ENCODE measurements at places on chromosomes 3 and 15.

DNA sequence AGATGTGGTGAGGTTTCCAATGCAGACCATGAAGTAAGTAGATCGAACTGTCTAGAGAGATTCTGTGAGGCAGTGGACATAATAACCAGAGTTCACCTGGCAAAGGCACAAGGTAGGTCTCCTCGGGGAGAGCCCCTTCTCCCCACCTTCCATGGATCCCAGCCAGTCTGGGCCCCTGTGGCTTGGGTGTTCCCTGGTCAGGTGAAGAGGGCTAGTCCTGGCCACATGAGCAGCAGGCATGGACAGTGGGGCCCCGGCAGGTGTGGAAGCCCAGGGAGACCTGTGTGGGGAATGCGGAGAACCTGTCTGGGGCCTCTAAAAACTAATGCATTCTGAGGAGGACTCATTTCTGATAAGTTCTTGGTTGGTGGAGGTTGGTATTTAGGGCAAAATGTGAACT lies 241.4 kb upstream of the TRIM42 start:
- DNase-seq = no peak

DNA sequence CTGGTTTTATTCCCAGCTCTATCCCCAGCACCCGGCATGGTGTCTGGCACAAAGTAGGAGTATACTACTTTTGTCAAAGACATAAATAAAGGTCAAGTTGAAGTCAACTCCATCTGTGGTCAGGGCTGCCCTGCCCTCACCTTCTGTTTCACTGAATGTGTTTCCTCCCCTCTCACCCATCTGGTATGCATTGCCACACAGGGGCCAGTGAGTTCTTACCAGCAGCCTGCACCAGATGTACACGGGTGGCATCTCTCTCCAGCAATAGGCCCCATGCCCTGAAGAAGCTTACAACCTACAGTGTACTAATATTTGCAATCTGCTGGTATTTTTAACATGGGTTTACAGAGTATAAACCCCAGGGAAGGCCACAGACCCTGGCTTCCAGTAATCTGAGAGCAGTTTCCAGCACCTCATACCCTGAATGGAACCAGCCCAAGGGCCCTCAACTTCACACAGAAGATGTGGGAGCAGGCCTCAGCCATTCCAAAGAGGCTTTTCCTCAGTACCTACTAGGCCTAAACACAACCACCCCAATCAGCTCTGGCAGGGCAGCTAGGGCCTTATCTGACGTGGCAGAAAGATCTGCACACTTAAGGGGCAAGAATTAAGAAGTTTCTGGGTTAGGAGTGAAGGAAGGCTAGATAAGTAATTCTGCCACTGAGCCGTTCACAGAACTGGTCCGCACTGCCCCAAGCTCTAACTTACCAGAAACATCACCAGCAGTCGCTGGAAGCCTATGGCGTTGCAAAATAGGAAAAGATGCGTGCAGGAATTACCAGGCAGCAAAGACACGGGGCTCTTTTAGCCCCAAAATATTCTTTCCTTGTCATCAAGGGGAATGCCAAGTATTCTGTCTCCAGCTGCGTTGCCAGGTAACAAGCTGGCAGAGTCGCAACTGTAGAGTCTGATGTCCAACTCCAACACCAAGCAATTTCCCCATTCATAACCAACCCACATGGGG lies 2.1 kb downstream of the IDH2 start:
- DNase-seq = no peak

DNA sequence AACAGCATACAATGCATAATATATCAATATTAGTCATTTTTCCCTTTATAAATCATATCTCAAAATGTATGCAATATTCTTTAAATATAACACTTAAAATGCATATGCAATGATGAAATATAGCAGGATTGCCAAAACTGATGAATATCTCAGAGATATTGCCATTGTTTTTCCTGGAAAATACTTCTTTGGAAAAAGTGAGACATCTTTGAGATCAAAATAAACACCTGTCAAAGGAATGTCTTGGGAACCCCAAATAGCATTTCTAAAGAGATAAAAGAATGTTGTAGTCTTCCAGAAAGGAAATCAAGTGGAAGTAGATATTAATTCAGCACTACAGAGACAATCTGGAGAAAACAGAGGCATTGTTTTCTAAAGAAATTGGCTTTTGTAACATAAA lies 457.8 kb upstream of the UBE2E2 start:
- DNase-seq = no peak

GRCh38 chr3:25831578-25831977 lies 41.7 kb downstream of the OXSM start:
- no peak for DNase-seq

DNA sequence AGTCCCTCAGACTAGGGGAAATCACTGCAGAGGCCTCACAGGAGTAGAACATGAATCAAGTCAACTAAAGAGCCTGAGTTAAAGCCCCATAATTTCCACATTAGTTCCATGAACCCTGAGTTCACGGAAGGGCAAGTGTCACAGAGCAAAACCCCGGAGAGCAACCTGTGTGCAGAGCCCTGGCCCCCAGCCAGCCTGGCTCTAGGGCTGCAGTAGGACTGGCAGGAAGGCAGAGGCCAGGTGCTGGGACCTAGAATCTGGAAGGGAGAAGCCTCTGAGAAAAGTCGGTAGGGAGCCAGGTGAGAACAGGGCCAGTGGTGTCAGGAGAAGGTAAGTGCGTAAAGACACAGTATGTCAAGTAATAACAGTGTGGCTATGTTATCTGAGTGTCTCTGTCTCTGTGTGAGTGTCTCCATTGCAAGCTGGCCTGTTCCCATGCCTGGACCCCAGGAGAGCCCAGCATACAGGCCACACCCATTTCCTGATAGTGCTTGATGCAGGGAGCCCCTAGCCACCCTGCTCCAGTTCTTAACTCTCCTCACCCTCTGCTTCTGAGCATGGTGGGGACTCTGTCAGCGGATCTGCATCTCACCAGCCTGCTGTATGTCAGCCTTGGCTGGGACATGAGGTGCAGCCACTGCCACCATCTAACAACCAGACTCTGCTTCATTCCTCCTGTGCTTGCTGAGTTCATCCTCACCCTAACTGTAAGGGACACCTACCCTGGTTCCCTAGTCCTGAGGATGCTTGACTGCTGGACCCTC lies 11.3 kb upstream of the MANF start:
- DNase-seq = no peak

DNA sequence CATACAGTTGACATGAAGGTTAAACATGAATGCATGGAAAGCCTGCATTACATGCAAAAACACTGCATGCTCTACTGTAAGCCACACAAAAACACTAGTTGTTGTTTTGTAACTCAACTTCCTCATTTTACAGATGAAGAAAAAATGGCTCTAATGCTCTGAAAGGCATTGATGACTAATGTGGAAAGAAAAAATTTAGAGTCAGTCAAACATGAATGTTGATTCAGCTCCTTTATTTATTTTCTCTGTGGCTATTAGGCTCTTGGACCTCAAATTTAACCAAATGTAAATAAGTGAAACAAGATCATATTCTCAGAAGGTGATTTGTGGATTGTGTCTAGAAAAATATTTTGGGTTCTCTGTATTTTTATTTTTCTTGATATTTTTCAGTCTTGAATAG lies 336.7 kb upstream of the ZNF717 start:
- DNase-seq = no peak

GRCh38 chr15:96435022-96435421 lies 104.5 kb downstream of the NR2F2 start:
- DNase-seq = no peak

DNA sequence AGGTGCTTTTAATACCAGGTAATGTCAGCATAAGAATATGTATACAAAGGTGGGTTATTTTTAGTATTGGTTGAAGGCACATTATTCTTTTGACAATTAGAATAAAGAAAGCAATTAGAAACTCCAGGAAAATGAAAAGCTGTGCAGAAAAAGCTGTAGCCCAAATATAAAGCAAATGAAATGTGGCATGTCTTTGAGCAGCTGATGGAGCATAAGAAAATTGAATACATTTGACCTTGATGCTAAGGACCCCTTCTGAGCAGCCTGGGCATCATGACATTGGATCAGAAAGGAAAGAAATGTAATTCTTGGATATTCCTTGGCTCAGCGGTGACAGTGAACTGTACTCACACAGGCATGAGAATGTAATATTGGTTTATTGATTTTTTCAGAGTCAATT lies 8.0 kb upstream of the ISLR start:
- DNase-seq = no peak

GRCh38 chr3:106566277-106566676 lies 697.5 kb upstream of the CBLB start:
- DNase-seq = no peak

GRCh38 chr3:111810909-111811308 lies 48.2 kb upstream of the PHLDB2 start:
- DNase-seq = no peak

Data from glomerular endothelial cell (primary cell).